Endodermal cell (in vitro differentiated cells): ENCODE measurements at places on chromosomes 16 and 17. TPM values are rescaled to one million over a fixed set of nuclear protein-coding genes. Genes with fewer than 3 reads are reported as not detected.

DNA sequence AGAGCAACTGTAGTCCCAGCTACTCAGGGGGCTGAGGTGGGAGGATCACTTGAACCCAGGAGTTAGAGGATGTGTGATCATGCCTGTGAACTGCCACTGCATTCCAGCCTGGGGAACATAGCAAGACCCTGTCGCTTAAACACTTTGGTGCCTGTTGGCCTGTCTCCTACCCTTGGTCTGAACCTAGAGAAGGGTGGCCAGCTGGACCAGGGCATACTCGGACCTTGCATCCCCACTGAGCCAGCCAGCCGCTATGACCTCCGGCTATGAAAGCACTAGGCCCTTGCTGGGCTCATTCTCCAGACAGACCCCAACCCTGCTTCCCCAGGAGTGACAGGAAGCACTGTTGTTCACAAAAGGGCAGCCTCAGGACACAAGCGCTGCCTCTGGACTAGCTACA lies 4.6 kb downstream of the IFT20 start:
- DNase-seq = no peak

DNA sequence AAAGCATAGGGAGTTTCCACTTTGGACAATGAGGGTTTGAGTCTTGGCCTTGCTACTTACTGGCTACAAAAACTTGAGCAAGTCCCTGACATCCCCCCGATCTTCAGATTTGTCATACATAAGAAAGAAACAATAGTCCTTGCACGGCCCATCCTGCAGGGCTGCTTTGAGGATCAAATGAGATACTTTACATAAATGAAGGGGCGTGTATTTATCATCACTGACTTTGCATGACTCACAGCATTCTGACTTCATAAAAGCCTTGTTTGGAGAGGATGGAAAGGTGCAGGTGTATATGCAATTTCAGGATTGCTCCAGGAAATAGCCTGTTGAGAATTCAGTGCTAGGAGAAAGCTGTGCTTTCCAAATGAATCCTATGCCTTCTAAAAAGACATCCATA lies 465.0 kb upstream of the MAF start:
- no peak for DNase-seq

- DNase-seq = no peak
Measured at GRCh38 chr17:66542129-66542966, 239.9 kb downstream of the PRKCA start.

The ITGB3 gene
- 0.73 and 0.81 TPM in 2 replicates for total RNA-seq

The UNC13D gene
- 6.3 to 7.5 TPM (median 6.7 TPM) in 3 replicates for total RNA-seq

The PLA2G10 gene
- total RNA-seq = 0.53 TPM in 1 of 3 replicates, not detected in the others

DNA sequence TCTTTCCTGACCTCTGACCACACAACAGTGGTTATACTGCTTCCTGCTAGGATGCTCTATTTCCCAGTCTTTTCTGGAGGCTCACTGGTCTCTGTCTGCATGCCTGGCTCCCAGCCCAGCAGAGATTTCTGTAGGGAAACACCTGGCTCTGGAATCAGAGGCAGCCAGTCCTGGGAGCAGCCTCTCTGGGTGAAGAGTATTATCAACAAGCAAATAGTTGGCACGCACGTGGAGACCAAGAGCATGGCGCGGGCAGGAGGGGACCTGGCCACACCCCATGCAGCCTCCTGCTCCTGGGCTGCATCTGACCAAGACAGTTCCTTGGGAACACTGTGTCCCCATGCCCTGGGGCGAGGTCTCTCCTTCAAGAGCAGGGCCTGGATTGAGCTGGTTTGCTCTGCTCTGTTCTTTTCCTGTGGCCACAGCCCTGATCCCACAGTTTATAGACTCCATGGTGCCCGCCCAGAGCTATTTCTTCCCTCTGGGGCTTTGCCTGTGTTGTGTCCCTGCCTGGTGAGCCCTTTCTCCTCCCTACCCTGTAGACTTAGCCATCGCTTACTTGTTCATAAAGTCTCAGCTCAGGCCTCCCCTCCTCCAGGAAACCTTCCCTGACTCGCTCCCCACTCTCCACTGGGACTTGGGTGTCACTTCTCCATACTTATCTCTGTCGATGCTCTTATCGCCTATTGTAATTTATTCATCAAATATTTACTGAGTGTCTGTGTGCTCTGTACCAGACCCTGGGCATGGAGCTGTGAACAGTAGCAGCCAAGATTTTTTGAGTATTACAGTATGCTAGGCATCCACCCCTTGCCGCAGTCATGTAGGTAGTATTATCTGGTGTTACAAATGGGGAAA lies 60.6 kb downstream of the SCNN1B start:
- peak; percentile 43 for DNase-seq

DNA sequence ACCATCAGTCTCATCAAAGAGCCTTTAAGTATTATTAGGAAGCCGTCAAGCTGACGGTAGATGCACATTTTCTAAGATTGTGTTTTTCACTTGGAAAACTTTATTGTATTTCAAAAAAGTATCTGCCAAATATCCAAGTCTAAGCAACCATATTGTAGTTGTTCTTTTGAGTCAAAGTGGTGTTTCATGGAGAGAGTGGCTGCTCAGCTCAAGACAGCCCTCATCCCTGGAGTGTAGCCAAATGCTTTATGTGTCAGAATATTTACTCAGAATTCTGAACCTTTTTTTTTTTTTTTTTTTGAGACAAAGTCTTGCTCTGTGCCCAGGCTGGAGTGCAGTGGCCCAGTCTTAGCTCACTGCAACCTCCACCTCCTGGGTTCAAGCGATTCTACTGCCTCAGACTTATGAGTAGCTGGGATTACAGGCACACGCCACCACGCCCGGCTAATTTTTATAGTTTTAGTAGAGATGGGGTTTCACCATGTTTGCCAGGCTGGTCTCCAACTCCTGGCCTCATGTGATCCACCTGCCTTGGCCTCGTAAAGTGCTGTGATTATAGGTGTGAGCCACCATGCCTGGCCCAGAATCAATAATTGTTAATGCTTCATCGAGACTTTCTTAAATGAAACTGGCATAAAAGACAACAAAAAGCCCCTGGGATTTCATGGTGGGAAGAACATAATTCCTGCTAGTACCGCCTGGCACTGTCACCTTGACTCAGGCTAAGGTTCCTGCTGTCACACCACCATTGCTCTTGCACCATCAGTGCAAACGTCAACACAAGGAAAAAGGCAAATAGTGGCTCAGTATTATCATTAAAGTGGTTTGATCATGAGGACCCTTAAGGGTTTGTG lies 45.5 kb downstream of the PRKCA start:
- no peak for DNase-seq

- DNase-seq = peak; percentile 49
Measured at GRCh38 chr17:9108146-9108545, 86.8 kb downstream of the NTN1 start.

The ABCC3 gene
- 0.22 and 0.41 TPM in 2 replicates for total RNA-seq

GRCh38 chr16:76190480-76190879 lies 86.7 kb upstream of the CNTNAP4 start:
- no peak for DNase-seq

The MC1R gene
- total RNA-seq = 4.1 and 4.8 TPM in 2 replicates

DNA sequence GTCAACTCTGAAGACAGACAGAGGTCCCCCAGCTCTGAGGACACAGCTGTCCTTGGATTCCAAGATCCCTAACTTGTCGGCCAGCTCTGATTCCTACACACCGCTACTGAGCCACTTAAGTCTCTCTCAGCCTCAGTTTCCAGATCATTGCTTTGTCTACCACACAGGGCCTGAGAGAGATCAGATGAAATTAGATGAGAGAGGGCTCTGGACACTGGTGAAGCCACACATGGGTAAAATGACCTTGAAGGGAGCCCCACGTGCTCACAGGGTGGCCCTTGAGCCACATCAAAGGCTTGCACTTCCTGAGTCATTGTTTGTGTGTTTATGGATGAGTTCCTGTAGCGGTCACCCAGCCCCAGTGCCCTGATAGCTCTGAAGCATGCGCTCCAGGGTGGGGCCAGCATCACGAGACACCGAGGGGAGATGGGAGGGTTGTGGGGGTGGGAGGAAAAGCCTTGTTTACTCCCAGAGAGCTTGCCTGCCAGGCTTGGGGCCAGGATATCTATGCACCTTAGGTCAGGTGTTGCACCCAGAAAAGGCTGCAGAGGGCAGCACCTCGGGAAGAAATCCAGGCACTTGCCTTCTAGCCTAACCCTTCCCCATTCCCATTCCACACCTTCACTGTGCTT lies 32.7 kb upstream of the SLC6A2 start:
- DNase-seq = peak; percentile 92

The NPIPA5 gene
- total RNA-seq = 0.40 to 1.0 TPM (median 0.75 TPM) in 3 replicates

The ADGRG3 gene
- total RNA-seq = not detected in 2 replicates

GRCh38 chr16:81069063-81069462 lies 8.0 kb downstream of the C16orf46 start:
- DNase-seq = no peak

GRCh38 chr17:2611627-2612026 lies 18.2 kb downstream of the PAFAH1B1 start:
- DNase-seq = no peak

The LRRC37A gene
- 5.6 to 5.7 TPM (median 5.6 TPM) in 3 replicates for total RNA-seq

DNA sequence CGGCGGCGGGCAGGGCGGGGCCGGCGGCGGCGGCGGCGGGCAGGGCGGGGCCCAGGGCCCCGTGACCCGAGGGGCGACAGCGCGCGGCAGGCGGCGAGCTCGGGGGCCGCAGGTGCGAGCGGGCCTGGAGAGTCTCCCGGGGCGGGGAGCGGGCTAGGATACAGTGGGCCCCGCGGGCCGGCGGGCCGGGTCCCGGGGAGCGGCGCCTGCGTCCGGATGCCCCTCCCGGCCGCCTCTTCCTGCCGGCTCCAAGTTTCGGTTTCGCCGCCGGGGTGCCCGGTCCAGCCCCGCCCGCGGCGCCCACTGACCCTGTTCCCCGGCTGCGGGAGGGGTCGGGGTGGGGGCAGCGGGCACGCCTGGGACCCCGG lies at the start of gene RNF213:
Gene RNF213 (plus strand): TSS at position 62 of the 368 bp plus-strand sequence. CDS start 2,830 bp downstream, outside the sequence.
- DNase-seq = peak; percentile 84
